ENCODE measurements at places on chromosomes 4 and X.

DNA sequence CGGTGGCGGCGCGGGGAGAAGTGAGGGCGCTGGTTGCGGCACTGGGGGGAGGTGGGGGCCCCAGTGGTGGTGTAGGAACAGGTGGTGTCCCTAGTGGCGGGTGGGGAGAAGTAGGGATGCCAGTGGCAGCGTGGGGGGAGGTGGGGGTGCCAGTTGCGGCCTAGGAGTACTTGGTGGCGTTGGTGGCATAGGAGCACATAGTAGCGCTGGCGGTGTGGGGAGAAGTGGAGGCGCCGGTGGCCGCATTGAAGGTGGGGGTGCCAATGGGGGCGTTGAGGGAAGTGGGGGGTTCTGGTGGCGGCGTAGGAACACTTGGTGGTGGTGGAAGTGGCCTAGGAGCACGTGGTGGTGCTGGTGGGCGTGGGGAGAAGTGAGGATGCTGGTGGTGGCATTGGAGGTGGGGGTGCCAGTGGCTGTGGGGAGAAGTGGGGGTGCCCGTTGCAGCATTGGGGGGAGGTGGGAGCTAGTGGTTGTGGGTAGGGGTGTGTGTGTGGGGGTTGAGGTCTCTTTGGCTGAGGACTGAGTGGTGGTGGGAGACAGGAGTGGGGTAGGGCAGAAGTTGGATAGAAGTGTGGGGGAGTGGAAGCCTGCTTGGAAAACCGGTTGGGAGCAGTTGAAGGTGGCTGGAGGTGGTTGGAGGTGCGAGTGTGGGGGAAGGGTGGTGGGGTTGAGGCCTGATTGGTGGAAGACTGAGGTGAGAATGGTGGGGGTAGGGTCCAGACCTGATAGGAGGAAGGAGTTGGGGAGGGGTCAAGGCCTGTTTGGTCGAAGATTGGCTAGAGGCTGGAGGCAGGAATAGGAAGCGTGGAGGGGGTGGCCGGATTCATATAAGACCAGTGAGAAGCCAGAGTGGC is 1.1 kb downstream of the GCNA start:
- no peak for DNase-seq

GRCh38 chr4:136277741-136278140 is 1254.6 kb downstream of the PCDH18 start:
- no peak for DNase-seq

GRCh38 chr4:152828122-152828521 is 48.4 kb downstream of the ARFIP1 start:
- DNase-seq, result no peak

- DNase-seq, result no peak
Observed at GRCh38 chr4:182074810-182075209, 168.4 kb upstream of the TENM3 start.

DNA sequence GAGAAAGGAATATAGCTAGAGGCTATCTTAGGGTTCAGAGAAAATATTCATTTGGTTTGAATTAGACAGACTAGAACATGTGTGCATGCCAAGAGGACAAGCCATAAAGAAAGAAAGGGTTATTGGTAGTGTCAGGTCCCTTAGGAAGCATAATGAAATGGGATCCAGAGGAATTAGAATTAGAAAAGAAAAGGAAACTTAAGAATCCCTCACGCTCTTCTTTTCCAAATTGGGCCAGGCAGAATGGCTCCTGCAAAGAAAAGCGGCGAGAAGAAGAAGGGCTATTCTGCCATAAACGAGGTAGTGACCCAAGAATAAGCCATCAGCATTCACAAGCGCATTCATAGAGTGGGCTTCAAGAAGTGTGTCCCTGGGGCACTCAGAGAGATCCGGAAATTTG is 4.9 kb upstream of the ABCG2 start:
- DNase-seq, result no peak

GRCh38 chr4:183840311-183840710 is 64.8 kb upstream of the STOX2 start:
- peak; percentile 76 for DNase-seq

DNA sequence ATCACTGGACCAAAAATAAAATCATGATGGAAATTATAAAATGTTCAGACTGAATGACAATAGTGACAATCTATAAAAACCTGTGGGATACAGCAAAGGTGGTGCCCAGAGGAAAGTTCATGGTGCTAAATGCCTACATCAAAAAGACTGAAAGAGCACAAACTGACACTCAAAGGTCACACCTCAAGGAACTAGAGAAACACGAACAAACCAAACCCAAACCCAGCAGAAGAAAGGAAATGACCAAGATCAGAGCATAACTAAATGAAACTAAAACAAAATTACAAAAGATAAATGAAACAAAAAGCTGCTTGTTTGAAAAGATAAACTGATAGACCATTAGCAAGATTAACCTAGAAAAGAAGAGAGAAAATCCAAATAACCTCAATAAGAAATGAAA is 78.7 kb downstream of the ANAPC10 start:
- DNase-seq, result no peak

DNA sequence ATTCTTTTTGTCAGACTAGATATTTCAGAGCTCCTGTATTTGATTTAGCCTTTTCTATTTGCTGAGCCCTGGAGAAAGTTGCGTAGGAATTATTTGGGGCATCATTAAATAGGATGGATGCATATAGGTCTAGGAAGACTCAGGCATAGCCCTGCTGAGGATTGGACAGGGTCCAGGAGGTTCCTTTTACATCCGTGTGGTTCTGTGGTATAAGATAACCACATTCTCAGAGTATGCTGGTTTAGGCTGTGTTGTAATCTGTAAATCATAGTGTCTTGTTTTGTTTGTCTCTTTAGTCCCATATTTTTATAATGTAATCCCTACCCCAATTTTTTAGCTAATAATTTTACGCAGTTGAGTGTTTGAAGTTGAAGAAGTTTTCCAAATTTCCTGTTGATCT is 513.7 kb downstream of the RPA4 start:
- DNase-seq, result no peak

DNA sequence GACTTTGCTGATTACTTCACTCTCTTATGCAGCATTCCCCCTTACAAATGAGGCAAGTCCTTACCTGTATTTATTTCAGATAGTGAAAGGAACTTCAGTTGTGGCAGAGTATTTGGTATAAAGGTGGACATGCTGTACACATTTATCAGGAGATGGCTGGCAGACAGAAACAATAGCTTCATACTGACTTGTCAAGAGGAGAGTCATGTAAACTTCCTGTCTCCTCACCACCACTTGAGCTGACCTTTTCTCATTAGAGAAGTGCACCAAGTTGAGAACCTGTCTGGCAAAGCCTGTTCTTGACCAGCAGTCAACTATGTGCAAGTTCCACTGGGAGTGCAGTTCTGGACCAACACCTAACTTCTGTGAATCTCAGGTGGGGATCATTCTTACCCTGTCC is 80.8 kb downstream of the LARP1B start:
- DNase-seq, result no peak

GRCh38 chrX:2489446-2490445 is 11.0 kb downstream of the DHRSX start:
- DNase-seq, result no peak

GRCh38 chrX:131739823-131740222 is 195.9 kb downstream of the OR13H1 start:
- DNase-seq, result no peak
